Pericardium fibroblast (primary cell): ENCODE measurements at places on chromosomes 6 and 20. TPM values are rescaled to one million over a fixed set of nuclear protein-coding genes. Genes with fewer than 3 reads are reported as not detected.

FAM209A gene
- total RNA-seq, result not detected in 2 replicates

CLIC5 gene
- total RNA-seq, result under 0.01 and 0.12 TPM in 2 replicates

AK9 gene
- total RNA-seq, result 1.1 and 2.4 TPM in 2 replicates

HLA-DRB1 gene
- total RNA-seq, result not detected in 2 replicates

TGM3 gene
- total RNA-seq, result under 0.01 TPM in 1 of 2 replicates, not detected in the other

ASIP gene
- not detected in 2 replicates for total RNA-seq

FILIP1 gene
- 0.43 and 2.0 TPM in 2 replicates for total RNA-seq

KLHDC3 gene
- total RNA-seq, result 112 and 172 TPM in 2 replicates

ELOVL2 gene
- 0.09 and 3.5 TPM in 2 replicates for total RNA-seq

TINAG gene
- total RNA-seq, result not detected in 2 replicates

NOL4L gene
- 11.2 and 16.7 TPM in 2 replicates for total RNA-seq

ECT2L gene
- total RNA-seq, result not detected in 2 replicates

PRR18 gene
- not detected in 2 replicates for total RNA-seq
